ENCODE measurements at places on chromosomes 6 and 20.

DNA sequence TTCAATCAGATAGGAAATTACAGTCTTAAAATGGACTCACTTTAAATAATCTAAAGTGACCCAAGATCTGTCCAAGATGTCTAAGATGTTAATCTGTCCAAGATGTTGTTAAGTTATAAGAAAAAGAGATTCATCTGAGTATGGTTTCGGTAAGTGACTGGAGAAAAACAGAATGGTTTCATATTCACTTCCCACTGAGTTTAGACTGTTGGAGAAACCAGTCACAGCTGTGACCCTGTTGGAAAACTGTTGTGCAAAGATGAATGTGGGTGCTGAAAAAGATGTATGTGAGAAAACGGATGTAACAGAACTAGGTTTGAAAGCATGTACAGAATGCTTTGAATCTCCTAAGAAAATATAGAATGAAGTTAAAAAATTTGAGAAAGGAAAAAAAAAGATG, 325.9 kb downstream of the COL12A1 start:
- DNase-seq, result no peak

- no peak for DNase-seq
Observed at GRCh38 chr20:24662752-24663365, 193.4 kb downstream of the SYNDIG1 start.

- DNase-seq, result no peak
Observed at GRCh38 chr20:48990467-48990866, 55.6 kb upstream of the CSE1L start.

DNA sequence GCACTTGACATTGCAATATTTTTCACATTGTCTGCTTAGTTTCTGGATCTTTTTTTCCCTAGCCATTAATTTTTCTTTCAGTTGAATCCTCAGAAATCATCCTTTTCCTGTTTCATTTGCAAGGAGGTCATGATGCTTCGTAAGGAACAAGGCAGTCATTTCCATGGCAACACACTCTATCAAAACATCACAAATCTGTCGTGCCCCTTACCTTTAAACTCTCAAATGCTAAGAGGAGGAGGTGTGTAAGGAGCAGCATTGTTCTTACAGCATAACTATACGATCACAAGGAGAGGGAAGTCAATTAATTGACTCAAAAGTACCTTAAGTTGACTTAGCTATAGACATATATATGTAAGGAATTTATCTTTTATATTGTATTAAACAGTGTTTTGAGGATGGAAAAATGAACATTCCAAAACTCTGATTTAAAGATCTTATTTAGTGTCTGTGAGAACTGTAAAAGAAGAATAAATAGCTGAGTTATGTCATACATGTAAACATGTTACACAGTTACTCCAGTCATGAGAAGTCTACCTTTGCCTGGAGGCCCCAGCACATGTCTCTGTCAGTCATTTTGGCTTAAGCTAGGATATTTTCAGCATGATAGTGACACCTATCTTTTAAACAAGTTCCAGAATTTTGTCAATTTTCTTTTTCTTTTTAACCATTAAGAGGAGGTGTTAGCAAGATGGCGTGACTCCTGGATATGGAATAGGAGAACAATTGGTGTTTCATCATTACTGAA, 41.6 kb downstream of the CDKAL1 start:
- DNase-seq, result no peak

- no peak for DNase-seq
Observed at GRCh38 chr6:145850671-145851070, 36.1 kb upstream of the FBXO30 start.

GRCh38 chr20:58953050-58953449, 28.0 kb upstream of the NELFCD start:
- no peak for DNase-seq

GRCh38 chr20:20706285-20706684, 6.2 kb downstream of the RALGAPA2 start:
- no peak for DNase-seq

DNA sequence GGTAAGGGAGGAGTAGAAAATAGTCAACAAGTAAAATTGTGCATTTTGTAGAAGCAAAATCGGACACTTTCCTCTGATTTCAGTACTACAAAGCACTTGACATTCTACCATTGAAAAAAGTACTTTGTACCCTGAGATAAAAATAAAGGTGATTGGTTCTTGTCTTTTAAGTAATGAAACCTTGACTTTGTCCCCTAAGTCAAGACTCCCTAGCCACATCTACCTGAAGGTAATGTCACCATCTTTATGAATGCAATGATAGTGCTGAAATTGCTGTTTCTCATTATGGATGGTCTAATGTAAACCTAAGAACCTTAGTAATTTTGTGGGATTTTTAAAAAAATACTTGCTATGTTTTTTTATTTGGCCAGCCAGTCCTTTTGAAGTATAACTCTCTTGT, 2.4 kb upstream of the MAN1A1 start:
- DNase-seq, result no peak

- no peak for DNase-seq
Observed at GRCh38 chr6:43339168-43339567, 30.3 kb downstream of the ZNF318 start.

GRCh38 chr20:12916699-12917098, 92.1 kb upstream of the SPTLC3 start:
- DNase-seq, result peak; percentile 75

- DNase-seq, result no peak
Observed at GRCh38 chr6:905556-905955, 212.6 kb upstream of the EXOC2 start.

- DNase-seq, result peak; percentile 27
Observed at GRCh38 chr6:52157301-52157941, 28.8 kb upstream of the IL17A start.

DNA sequence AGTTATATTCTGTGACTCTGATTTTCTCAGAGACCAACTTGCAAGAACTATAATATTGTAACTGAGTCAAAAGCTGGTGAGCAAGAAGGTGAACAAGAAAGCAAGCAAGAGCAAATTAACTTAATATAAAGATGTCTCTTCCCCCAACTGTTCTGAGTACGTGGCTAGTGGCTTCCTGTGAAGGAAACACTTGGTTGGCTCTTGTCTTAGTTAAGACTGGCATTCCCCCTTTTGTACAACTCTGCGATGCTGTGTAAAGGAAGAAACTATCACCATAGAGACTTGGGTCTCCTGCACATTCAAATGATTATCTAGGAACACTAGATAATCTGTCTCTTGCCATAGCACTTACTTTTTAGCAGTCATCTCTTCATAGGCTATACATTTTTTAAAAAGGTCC, 47.3 kb upstream of the TNFAIP3 start:
- DNase-seq, result no peak

- no peak for DNase-seq
Observed at GRCh38 chr6:154673919-154674318, 59.3 kb upstream of the SCAF8 start.

GRCh38 chr20:7691647-7692269, 248.5 kb downstream of the HAO1 start:
- DNase-seq, result no peak

DNA sequence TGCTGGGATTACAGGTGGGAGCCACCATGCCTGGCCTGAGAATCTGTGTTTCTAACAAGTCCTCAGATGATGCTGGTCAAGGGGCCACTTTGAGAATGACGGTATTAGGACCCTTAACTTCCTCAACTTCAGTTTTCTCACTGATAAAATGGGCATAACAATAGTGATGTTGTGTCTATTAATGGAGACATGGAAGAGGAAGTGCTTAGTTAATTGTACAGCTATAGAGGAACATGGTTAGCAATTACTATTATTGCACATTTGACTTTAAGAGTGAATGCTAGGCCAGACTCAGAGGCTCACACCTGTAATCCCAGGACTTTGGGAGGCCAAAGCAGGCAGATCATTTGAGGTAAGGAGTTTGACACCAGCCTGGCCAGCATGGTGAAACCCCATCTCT, 12.7 kb downstream of the DPPA5 start:
- DNase-seq, result no peak

DNA sequence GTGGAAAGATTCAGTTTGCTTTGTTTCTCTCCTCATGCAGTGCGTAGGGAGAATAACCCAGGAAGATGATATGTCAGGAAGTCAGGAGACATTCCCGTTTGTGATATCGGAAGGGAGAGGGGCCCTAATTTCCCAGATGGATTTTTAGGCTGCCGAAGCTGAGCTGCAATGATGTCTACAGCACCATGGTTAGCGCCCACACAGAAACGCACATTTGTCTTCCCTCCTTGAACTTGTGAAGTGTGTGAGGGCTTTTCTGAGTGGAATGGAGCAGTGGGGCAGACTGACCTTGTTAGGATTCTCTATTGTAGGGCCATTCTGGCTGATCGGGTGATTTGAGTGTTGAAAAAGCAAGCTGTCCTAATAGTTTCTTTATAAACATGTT, 191.3 kb upstream of the ARG1 start:
- DNase-seq, result no peak

GRCh38 chr20:1415667-1416468, 23.0 kb upstream of the FKBP1A start:
- peak; percentile 91 for DNase-seq

- DNase-seq, result no peak
Observed at GRCh38 chr20:10219993-10220750, 1.5 kb downstream of the SNAP25 start.

DNA sequence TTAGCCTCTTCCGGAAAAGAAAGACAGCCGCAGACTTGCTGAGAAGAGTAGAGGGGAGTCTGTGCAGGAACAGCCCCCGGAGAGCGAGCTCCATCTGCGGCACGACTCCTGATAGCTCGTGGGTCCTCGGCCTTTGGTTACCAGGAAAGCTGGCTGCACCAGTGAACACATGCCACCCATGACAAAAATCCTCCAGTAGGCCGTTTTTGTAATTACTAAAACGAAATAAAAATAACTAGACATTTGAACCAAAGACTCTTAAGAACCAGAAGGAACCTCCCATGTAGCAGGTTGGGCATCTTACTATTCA, 42.2 kb downstream of the RAMACL start:
- DNase-seq, result no peak

Measured in ACHN (cell line).